Endothelial cell (in vitro differentiated cells): ENCODE measurements at places on chromosomes 3 and 15. TPM values are rescaled to one million over a fixed set of nuclear protein-coding genes. Genes with fewer than 3 reads are reported as not detected.

ARRDC4 gene
- 6.7 TPM for total RNA-seq

PRICKLE2 gene
- total RNA-seq, result 5.3 TPM

NPAP1 gene
- total RNA-seq, result 0.18 TPM

NR2F2 gene
- total RNA-seq, result 15.9 TPM

PLAAT1 gene
- 1.7 TPM for total RNA-seq

POTEB gene
- not detected for total RNA-seq
